ENCODE measurements at places on chromosomes 1 and 21.

DNA sequence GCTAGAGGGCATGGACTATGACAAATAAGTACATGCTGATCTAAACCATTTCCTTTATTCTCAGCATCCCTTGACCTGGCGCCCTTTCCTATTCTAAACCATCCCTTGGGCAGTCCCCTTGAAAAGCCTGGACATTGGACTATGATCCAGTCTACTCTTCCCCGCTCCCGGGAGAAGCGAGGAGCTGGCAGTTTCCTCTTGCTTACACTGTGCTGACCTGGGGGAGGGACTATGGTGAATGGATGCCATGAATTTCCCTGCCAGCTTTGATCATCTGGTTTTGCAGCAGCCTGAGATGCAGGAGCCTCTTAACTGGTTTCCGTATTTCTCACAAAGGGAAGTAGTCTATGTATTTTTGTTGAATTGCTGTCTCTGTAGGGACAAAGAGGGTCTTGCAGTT, 121.7 kb downstream of the KIF26B start:
- no peak for DNase-seq

DNA sequence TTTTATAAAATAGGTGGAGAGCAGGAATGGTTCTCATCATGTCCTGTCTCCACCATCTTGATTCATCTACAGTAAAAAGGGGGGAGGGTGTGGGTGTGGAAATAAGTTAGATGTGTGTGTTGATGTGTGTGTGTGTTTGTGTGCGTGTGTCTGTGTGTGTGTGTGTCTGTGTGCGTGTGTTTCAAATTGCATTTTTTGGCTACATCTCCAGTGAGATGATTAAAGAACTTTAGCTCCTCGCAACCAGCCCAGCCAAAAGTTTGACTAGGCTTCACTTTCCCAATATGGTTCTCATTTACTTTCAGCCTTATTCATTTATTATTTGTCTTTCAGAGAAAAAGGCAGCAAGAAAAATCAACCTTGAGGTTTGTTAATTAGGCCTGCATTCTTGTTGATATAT, 14.7 kb upstream of the HAO2 start:
- DNase-seq = no peak

DNA sequence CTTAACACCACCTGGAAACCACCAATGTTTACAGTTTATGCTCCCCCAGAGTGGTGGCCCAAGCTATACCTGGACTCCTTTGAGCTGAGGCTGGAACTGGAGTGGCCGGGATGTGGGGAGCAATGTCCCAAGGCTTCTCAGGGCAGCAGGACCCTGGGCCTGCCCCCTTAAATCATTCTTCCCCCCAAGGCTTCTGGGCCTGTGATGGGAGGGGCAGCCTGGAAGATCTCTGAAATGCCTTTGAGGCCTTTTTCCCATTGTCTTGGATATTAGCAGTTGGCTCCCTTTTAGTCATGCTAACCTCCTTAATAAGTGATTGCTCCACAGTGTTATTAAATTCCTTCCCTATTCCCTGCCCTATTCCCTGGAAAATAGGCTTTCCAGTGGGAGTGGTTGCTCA, 185.8 kb downstream of the HS2ST1 start:
- DNase-seq = no peak

GRCh38 chr1:212916481-212917133, 33.7 kb upstream of the VASH2 start:
- no peak for DNase-seq

DNA sequence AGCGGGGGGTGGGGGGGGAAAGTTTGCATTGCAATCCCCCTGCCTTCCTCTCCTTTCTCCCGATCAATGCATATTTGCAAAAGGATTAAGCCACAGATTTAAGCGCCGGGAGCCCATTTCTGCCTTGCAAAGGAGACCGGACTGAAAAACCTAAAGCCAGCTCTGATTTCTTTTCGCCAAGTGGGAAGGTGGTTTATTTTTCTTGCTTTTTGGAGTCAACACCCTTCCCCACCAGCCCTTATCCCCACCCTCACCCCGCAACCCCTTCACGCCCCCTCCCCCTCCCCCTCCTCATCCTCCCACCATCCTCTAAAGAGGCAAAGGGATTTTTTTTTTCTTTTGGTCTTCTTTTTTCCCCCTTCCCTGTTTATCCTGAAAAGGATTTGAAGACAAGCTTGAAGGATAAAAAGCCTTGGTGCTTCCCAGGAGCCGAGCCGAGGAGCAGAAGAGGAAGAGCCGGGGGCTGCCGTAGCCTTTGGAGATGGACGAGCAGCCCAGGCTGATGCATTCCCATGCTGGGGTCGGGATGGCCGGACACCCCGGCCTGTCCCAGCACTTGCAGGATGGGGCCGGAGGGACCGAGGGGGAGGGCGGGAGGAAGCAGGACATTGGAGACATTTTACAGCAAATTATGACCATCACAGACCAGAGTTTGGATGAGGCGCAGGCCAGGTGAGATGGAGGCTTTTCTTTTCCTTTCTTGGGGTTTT, 513 bp downstream of the PBX1 start:
- DNase-seq = peak; percentile 43

GRCh38 chr1:168135921-168136708, 615 bp downstream of the GPR161 start:
- DNase-seq = peak; percentile 5

- no peak for DNase-seq
These were observed 131.9 kb downstream of the BACH1 start for GRCh38 chr21:29430576-29430975.

DNA sequence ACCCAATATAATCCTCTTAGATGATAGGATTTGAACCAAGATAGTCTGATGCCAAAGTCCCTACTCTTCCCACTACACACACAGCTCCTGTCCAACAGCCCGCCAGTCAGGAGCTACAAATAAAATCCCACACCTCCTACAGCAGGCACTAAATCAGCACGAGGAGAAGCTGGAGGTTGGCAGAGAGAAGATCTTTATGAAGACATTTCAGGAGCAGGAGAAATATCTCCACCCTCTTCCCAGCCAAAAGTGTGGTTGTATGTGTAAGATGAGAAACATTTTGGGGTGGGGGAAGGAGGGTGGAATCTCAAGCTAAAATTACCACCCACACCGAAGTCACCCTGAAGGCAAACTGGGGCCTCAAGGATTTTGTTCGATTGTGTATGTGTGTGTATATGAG, 54.5 kb downstream of the PLXNA2 start:
- DNase-seq = no peak

- DNase-seq = no peak
These were observed 742 bp upstream of the HSPA13 start for GRCh38 chr21:14383596-14384180.
